HuH-7 (cell line): ENCODE measurements at places on chromosomes 11 and 22.

- peak; percentile 34 for DNase-seq
Measured at GRCh38 chr11:3959015-3959902, 103.8 kb downstream of the STIM1 start.

GRCh38 chr11:47948137-47948536 lies 32.2 kb upstream of the PTPRJ start:
- no peak for DNase-seq

- DNase-seq = no peak
Measured at GRCh38 chr11:63274776-63275175, 31.4 kb upstream of the SLC22A25 start.

DNA sequence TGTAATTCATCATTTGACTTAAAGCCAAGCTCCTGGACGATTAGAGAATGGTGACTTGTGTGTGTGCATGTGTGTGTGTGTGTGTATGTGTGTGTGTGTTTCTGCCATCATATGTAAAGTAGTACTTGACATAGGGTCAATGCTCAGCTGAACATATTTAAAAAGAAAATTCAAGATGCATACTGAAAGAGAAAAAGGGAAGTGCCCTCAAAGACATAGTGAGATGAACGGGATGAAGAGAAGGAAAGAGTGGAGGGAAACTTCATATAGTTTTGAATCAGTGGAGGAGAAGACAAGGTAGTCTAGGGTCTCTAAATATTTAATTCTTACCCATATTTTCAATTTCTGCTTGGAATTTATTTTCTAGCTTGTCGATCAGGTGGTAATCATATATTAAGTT lies 4.0 kb downstream of the TCN1 start:
- DNase-seq = no peak

DNA sequence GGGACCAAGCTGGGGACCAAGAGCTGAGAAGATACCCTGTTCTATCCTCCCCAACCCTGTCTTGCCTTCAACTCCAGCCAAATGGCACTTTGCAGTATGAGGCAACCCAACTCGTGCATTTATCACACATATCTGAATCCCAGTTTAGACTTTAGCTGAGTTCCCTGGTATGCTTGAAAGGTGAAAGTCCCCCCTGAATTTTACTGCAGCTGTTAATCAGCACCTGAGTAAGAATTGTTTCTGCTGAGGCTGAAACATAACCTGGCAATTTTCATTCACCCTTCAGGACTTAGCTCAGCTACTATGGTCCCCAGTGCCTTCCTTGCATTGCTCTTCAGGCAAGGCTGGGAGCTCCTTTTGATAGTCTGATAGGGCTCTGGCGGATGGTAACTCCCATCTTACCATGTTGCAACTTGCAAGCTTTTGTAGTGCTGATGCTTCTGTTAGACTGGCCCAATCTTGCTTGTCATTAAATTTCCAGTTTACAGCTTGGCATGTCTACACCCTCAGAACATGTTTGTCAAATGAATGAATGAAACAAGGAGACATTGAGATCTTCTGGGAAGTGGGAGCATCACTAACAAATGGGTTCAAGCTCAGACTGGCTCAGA lies 64.0 kb upstream of the SLC6A5 start:
- no peak for DNase-seq

- no peak for DNase-seq
Measured at GRCh38 chr11:34190192-34191139, 85.0 kb downstream of the NAT10 start.

GRCh38 chr22:20486229-20486628 lies 9.4 kb downstream of the KLHL22 start:
- DNase-seq = peak; percentile 29

DNA sequence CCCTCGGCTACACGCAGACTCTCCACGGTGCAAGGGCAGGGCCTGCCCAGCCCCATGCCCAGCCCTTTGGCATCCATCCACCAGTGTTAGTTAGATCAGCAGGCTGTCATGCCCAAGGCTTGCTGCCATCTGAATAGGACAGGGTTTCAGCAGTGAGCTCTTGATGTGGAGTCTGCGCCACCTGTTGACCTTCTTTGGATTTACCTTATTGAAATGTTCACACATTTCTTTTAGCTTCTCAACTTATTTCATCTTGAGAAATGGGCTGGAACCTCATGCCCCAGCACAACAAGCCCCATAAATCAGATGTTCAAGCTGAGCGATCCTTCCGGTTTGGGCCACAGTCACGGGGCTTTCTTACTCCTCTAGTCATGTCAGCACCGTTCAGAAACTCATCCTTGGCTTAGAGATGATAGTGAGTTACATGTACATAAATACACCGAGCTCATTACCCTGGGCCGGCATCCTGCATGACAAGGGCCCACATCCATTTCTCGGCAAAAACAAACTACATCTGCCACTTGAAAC lies 61.7 kb downstream of the PARVB start:
- peak; percentile 62 for DNase-seq

GRCh38 chr11:93028960-93029522 lies 59.6 kb downstream of the MTNR1B start:
- no peak for DNase-seq

- DNase-seq = peak; percentile 97
Measured at GRCh38 chr11:2837096-2837601, 48.4 kb downstream of the CDKN1C start.

DNA sequence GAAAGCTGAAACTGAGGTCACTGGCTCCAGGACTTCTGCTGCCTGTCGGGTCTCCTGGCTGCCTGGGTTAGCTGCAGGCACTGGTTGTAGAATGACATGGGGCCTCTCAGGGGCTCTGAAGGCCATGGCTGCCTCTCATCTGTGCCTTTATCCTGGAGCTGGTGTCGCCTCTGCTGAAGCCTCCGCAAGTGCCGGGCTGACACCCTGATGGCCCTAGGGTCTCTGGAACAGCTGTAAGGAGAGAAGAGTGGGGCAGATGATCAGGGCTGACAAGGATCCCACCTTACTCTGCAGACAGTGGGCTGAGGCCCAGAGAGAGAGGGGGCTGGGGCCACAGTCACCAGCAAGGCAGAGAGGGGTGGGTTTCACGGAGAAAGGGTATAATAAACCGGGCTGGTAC lies 4.6 kb downstream of the PLA2G3 start:
- DNase-seq = peak; percentile 30

DNA sequence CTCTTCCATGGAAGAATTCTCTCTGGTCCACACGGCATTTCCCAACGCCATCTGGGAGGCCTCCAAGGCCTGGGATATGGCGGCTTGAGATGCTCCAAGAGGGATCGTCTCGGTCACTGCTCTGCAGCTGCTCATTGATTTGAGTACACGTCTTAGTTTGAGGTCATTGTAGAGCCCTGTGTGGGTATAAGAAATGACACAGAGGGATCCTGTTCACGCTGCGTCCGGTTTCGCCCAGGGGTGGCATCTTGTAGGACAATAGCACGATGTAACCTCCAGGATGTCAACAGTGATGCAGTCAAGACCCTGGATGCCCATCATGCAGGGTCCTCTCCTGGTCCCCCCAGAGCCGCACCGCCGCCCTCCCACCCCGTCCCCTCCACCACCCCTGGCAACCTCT lies 564.6 kb downstream of the BRD1 start:
- no peak for DNase-seq

- DNase-seq = no peak
Measured at GRCh38 chr11:119668676-119669075, 60.3 kb downstream of the NECTIN1 start.

DNA sequence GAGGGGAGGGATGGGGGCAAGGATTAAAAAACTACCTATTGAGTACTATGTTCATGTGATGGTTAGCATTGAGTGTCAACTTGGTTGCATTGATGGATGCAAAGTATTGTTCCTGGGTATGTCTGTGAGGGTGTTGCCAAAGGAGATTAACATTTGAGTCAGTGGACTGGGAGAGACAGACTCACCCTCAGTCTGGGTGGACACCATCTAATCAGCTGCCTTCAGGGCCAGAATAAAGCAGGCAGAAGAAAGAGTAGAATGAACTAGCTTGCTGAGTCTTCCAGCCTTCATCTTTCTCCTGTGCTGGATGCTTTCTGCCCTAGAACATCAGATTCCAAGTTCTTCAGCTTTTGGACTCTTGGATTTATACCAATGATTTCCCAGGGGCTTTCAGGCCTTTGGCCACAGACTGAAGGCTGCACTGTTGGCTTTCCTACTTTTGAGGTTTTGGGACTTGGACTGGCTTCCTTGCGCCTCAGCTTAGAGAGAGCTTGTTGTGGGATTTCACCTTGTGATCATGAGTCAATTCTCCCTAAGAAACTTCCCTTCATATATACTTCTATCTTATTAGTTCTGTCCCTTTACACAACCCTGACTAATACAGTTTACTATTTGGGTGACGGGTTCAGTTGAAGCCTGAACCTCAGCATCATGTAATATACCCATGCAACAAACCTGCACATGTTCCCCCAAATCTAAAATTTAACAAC lies 70.2 kb downstream of the MTNR1B start:
- DNase-seq = no peak

DNA sequence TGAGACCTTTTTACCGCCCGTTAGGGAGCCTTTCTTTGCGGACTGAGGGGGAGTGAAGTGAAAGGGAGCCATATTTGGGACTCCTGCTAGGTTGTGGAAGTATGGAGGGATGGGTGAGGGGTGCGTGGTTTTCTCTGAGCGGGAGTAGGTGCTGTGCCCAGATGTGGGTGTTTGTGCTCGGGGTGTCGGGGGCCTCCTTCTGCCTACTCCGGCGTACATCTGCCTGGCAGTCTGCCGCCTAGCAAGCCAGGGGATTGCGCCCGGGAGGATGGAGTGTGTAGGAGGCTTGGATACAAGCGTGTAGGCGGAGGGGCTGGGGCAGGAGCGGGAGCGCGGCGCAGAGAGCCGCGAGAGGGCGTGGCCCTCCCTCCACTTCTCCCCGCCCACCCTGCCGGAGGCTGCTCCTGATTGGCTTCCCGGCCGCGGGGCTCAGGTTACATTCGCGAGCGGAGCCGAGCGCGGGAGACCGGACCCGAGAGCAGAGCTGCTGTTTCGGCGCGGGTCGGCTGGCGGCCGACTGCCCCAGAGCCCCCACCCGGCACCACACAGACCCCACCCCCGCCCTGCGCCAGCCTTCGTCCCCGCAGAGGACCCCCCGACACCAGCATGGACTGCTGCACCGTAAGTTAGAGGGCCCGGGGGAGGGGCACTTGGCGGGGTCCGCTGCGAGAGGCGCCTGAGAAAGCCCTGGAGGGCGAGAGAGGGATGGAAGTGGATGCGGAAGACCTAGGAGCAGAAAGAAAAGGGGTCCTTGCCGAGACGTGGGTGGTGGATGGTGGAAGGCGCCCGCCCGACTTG lies at the start of gene NRGN:
Gene NRGN, plus strand, starts transcription at position 464 of the 798 bp plus-strand sequence. Its CDS starts 143 bp downstream, at position 607.
- DNase-seq = peak; percentile 98

- no peak for DNase-seq
Measured at GRCh38 chr22:19067696-19068348, 54.4 kb downstream of the DGCR2 start.

DNA sequence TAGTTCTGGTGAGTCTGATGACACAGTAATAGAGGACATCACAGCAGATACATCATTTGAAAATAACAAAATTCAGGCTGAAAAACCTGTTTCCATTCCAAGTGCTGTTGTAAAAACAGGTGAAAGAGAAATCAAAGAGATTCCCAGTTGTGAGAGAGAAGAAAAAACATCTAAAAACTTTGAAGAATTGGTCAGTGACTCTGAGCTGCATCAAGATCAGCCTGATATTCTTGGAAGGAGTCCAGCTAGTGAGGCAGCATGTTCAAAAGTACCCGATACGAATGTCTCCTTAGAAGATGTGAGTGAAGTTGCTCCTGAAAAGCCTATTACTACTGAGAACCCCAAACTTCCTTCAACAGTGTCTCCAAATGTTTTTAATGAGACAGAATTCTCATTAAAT lies 38.7 kb downstream of the RTN3 start:
- no peak for DNase-seq

GRCh38 chr22:27046086-27046485 lies 388.7 kb downstream of the MIAT start:
- no peak for DNase-seq

DNA sequence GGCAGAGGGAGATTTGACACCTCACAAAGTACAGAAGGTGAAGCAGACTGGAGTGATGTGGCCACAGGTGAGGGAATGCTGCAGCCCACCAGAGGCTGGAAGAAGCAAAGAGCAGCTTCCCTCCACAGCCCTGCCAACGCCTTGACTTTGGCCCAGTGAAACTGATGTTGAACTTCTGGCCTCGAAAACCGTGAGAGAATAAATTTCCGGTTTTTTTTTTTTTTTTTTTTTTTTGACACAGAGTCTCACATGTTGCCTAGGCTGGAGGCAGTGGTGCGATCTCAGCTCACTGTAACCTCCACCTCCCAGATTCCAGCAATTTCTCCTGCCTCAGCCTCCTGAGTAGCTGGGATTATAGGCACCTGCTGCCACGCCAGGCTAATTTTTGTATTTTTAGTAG lies 8.7 kb downstream of the KMT5B start:
- no peak for DNase-seq

GRCh38 chr22:32920032-32920628 lies 118.6 kb downstream of the TIMP3 start:
- DNase-seq = peak; percentile 38

DNA sequence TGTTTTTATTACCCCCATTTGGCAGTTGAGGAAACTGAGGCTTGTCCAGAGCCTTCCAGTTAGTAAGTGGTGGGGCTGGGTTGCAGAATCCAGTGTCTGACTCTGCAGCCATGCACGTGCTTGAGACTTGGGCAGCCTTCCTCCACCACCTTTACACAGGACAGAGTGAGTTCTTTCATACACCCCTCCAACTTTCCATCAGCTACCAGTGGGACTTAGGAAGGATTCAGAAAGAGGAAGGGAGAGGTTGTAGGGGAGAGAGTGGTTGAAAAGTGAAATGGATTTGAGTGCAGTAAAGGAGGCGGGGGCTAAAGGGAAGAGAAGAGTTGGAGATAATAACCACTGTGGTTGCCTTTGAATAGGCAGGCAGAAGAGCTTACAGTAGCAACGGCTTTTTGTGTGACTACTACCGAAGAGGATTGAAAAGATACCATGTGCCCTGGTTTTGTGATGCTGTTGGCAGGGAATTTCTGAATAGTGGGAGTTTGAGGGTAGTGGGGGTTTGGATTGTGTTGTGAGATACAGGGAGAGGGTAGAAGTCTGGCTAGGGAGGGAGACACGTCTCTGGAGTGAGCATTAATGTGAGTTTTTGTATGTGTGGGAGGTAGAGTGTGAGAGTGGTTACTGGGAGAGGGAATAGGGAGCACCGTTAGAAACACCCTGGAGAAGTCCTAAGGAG lies 1.7 kb downstream of the UVRAG start:
- DNase-seq = no peak

GRCh38 chr11:62484352-62484751 lies 62.3 kb downstream of the AHNAK start:
- DNase-seq = no peak
